CD8-positive, alpha-beta memory T cell (primary cell): ENCODE measurements at places on chromosomes 12 and 14.

DNA sequence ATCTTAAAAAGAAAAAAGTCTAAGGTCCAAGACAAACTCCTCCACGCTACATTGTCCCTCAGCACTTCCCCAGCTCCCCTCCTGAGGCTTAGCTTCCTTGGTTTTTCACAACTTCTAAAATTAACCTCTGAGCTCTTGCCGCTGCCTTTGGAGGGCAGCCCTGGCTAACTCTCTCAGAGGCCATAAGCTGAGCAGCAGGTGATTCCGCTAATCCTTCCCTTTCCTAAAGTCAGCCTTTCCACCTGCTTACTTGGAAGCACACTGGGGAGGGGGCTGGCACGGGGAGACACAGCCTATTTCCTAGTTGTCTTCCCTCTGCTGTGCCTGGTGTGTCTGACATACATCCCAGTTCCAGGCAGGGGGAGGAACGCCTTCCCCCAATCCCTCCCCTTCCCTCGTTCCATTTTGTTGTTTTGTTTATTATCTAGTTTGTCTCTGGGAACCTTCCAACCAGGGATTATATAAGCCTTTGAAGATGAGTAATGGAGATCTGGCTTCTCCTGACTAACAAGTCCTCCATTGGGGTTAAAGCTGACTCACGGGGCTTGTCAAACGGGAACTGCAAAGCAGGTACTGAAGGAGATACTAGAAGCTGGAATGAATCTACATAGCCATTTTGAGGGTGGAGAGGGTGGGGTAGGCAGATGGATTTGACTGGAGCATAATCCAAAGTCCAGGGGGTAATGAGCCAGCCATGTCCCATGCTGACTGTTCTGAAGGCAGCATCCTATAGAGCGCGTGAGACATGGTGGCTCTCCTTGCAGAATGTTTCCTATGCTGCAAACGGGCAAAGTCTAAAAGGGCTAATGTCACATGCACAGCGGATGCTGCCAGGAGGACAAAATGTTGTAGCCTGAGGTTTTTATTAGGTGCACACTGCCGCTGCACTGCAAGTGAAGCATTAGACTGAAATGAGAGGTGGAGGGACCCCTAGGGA is 230.8 kb downstream of the FOXN3 start:
- no peaks in the 10 kb centered on the region for H3K27me3 ChIP-seq
- H3K27ac ChIP-seq: no peak overlapping the region
- no peaks in the 10 kb centered on the region for H3K4me1 ChIP-seq
- no peak overlapping the region for H3K4me3 ChIP-seq

DNA sequence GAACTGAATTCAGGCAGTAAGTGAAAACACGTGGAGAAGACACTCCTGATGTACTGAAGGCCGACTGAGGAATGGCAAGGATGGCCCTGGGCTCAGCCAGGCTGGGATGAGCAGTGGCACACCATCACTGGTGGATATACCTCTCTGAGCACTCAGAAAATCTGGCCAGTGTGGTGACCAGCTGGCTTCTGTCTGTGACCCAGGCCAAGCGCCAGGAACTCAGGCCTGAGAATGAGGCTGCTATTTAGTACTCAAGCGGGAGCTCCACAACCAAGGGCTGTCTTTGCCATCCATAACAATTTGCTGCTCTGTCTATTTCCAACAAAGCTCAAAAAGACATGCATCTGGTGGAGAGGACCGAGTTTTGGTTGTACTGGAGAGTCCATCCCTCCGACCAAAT is 586.3 kb downstream of the BCL11B start:
- DNase-seq: no peak
- no peaks in the 10 kb centered on the region for H3K4me1 ChIP-seq
- H3K27me3 ChIP-seq: no peaks in the 10 kb centered on the region
- no peak overlapping the region for H3K27ac ChIP-seq

DNA sequence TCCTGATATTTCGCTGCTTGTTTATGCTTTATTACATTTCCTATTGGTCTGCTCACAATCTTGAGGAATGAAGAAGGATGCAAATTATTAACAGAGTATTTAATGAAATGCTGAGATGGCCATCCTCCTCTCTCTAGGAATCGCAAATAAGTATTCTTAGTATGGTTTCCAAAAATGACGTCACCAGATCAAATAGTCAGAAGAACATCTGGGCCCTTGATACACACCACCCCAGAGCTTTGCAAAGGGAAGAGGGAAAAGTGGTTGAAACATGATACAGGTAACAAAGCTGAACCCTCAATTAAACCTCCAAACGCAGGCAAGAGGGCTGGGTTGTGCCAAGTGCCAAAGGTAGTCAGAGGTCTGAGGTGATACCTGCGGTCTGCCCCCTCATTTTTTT is 107.3 kb downstream of the BCL11B start:
- peaks cover 1% of the 10 kb centered on the region for H3K4me1 ChIP-seq
- H3K36me3 ChIP-seq: no peaks in the 10 kb centered on the region
- H3K4me3 ChIP-seq: no peak overlapping the region
- no peak for DNase-seq

GRCh38 chr14:97336816-97337215 is 539.6 kb downstream of the VRK1 start:
- no peak overlapping the region for H3K27ac ChIP-seq
- H3K4me3 ChIP-seq: no peak overlapping the region
- no peaks in the 10 kb centered on the region for H3K36me3 ChIP-seq
- H3K4me1 ChIP-seq: peaks cover 13% of the 10 kb centered on the region
- DNase-seq: no peak

DNA sequence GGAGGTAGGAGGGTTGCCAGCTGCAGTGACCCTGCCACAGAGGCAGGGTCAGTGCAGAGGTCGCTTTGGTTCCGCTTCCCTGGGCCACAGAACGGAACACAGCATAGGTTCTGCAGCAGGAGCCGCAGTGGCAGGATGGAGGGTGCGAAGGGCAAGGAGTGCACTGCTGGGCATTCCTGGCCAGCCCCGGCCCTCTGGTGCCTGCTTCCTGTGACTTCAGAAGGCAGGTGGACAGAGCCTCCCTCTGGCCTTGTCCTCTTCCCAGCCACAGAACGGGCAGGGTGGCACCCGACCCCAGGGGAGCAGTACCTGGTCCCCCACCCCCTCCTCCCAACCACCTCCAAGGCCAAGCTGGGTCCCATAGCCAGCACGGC is 37.7 kb downstream of the SLC8B1 start:
- no peaks in the 10 kb centered on the region for H3K27me3 ChIP-seq
- no peak overlapping the region for H3K27ac ChIP-seq
- DNase-seq: no peak

DNA sequence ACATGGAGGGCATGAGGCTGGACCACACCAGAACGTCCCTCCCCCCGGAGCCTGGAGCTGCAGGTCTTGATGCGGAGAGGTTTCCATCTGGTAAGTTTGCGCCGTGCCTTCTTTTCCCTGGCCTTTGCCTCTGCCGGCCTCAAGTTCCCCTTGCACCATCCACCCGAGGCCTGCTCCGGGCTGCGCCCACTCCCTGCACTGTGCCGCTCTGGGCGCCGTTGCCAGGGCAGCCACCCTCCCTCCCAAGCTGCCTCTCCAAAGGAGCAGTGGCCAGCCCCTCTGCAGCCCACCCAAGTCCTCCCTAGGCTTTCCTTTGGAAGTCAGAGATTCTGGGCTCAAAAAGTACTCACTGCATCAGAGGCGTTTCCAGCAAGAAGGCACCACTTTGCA is 46.2 kb upstream of the MEG3 start:
- H3K27me3 ChIP-seq: no peaks in the 10 kb centered on the region
- no peaks in the 10 kb centered on the region for H3K4me1 ChIP-seq
- no peak for DNase-seq
- H3K27ac ChIP-seq: no peak overlapping the region
- no peaks in the 10 kb centered on the region for H3K36me3 ChIP-seq
- H3K4me3 ChIP-seq: no peak overlapping the region

DNA sequence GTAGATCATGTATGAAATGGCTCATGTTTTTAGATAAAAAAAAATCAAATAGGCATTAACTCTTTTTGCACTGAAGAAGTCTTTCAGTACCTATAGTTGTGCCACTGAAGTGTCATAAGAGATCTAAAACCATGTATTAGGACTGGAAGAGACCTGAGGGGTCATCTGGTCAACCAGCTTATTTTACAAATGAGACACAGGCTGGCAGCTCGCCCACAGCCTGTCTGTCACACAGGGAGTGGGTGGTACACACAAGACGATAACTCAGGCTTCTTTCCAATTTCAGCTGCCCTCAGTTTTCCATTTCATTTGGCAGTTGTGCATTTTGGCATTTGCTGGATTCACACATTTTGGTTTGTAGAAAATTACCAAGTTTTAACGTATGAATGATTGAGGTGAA is 34.7 kb downstream of the C12orf75 start:
- peaks cover 5% of the 10 kb centered on the region for H3K36me3 ChIP-seq
- H3K4me1 ChIP-seq: no peaks in the 10 kb centered on the region
- DNase-seq: no peak

DNA sequence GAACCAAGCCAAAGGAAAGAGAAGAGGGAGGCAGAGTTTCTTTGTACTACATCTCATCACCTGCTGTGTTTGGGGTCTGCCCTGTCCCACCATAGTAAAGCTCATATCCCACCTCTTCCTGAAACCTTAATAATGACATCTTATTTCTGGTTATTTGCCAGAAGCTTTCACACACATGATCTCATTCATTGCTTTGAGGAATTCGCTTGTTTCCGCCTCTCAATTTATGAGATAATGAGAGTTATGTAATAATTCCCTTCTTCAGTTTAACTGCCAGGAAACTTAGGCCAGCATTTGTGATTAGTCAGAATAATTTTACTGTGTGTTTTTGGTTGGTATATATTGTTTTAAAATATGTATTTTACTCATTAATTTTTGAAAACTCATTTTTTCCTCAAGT is 205.2 kb downstream of the CACNA1C start:
- H3K27ac ChIP-seq: no peak overlapping the region
- no peak overlapping the region for H3K4me3 ChIP-seq
- H3K4me1 ChIP-seq: no peaks in the 10 kb centered on the region
- no peak for DNase-seq
- no peaks in the 10 kb centered on the region for H3K36me3 ChIP-seq

DNA sequence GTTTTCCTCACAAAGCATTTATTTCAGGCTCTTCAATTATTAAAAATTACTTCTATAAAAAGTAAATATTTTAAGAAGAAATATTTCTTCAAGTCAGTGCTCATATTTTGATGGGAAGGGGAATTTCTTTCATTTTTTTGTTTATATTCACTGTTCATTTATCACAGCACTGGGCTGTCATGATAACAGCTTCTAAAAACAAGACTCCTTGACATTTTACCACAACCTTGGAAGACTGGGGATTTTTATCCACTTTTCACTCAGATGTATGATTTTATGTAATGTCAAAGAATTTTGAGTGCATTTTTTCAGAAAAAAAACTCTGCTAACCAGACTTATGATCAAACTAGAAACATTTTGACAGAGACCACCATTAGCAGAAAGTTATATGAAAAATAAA is 149.7 kb downstream of the PHLDA1 start:
- H3K27me3 ChIP-seq: no peaks in the 10 kb centered on the region
- no peak for DNase-seq
- no peaks in the 10 kb centered on the region for H3K36me3 ChIP-seq
- H3K4me3 ChIP-seq: no peak overlapping the region
- no peak overlapping the region for H3K27ac ChIP-seq

DNA sequence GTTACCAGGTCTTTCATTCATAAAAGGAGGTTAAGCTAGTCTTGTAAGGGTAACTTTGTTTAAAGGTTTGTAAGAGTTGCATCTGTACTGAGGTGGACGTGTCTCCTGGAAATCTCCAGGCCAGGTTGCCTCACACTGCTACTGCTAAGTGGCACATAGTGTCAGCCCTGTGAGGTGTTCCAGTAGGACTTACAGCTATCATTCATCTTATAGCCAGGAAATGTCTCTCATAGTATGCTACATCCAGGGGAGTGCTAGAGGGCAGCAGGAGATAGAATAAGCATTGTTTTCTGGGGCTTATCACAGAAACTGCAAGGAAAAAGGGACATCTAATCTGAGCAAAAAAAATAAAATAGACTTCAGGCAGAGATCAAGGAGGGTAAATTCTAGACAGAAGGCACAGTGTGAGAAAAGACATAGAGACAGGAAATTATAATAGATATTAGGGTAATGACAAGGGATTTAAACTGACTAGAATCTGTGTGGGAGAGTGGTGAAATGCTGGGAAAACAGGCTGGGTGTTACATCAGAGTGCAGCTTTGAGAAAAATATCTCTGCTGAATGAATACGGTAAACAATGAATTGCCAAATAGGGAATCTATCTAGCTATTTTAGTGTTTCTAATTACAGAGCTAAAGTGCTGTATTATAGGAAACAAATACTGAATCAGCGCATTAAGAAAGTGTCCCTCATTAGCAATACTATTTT is 205.1 kb upstream of the ABCD2 start:
- no peak overlapping the region for H3K4me3 ChIP-seq
- no peaks in the 10 kb centered on the region for H3K27me3 ChIP-seq
- H3K27ac ChIP-seq: no peak overlapping the region
- H3K4me1 ChIP-seq: no peaks in the 10 kb centered on the region
